ENCODE measurements at places on chromosomes 12 and 14. TPM values are rescaled to one million over a fixed set of nuclear protein-coding genes. Genes with fewer than 3 reads are reported as not detected.

DNA sequence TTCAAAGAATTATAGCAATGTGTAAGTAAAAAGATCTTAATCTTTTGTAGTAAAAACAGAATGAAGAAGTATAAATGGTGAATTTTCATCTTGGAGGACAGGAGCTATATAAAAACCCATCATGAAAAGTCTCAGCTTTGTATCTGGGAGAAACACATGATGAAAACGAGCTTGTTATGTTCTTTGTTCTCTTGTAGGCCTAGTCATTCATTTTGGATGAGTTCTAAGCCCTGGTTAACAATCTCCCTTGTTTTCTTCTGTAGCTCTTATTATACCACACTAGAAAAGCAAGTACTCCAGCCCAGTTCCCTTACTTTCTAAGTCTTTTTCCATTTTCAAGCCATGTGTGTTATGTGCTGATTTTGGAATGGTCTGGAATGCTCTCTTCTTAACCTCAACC, 463.5 kb upstream of the RGS6 start:
- DNase-seq, result no peak

DNA sequence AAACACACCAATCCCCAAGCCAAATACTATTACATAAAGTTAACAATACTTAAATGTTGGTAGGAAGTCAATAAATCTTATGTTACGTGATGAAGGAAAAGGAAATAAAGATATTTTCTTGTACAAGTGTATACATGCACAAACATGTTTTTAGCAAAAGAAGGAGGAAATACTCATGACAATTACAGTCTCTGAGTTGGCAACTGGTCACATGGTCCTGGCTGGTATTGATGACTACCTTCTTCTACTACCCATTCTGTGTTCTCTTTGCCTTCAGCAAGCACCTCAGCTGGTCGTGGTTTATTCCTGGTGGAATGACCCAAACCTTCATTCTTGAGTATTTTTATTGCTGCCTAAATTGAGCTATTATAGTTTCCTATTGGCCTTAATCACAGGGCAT, 84.8 kb downstream of the PLBD1 start:
- DNase-seq, result no peak

DNA sequence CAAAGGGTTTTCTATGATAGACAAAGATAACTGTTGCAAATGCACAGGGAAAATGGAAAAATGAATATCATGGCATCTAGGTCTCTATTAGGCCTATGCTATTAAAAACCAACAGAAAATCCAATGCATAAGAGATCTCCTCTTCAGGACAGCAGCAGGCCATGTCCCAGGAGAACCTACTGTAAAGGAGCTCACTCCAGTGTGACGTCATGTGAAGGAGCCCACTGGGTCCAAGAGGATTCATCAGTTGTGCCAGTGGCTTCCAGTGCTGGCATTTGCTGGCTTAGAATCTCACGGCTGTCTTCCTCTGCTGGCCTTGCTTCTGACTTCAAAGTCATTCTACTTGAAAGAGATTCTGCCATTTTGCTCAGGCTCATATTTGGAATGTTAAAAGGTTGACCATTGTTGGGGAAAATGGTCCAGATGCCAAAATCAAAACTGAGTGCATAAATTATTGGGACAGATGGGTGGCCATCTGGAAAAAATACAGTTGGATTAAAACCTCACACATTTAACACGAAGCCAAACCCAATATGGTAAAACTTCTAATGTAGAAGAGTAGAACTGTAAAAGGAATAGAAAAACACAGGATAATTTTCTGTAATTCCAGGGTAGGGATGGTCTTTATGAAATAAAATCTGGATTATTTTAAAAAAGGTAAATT, 75.4 kb upstream of the ARID2 start:
- DNase-seq, result no peak

GRCh38 chr14:35944847-35945246, 118.7 kb downstream of the BRMS1L start:
- no peak for DNase-seq

- DNase-seq, result no peak
Measured at GRCh38 chr12:112559784-112560183, 141.0 kb downstream of the PTPN11 start.

DNA sequence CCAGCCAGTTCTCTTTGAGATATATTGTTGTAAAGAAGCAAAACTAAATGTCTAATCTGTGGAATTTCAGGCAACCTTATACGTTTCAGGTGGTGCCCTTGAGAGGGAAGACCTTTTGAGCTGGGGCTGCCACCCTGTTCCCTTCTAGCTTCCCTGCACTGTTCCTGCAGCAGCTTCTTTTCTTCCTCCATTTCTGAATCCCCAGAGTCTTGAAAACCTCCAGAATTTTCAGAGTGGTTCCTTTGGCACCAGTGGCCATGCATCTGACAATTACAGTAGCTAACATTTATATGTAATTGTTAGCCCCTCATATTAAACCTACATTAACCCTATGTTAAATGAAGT, 271.3 kb downstream of the ZFP36L1 start:
- DNase-seq, result no peak

GRCh38 chr12:91920276-91920675, 225.4 kb downstream of the BTG1 start:
- DNase-seq, result no peak

DNA sequence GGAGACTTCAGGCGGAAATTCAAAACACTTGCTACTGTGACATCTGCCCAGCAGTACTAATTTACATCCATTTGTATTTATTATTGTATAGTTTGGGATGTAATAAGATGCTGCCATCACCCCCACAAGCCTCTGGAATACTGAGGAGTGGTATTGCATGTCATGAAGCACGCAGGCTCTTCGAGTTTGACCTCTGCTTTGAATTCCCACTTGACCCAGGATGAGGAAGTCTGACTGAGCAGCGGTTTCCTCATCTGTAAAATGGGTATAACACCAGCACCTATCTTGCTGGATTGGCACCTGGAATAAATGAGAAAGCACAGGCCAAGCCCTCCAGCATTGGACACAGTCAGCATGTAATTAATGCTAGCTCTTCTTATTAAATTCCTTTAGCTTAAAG, 116.0 kb upstream of the DIO3 start:
- no peak for DNase-seq

GRCh38 chr12:131454418-131455217, 256.3 kb upstream of the SFSWAP start:
- DNase-seq, result no peak

DNA sequence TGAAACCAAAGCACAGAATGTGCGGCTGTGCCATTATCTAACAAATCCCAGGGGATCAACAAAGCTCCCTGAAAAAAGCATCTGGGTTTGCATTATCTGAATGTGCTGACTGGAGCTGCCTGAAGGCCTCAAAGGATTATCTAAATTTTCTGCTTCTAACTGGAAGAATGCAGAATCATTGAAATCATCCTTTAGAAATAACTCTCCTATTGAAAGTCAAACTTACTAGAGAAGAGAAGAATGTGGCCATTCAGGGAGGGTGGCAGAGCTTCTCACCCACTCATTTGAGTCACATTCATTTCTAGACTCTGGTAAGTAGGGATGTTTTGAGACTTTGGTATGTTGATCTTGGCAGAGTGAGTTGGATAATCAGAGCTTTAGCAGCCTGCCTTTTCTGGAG, 220.6 kb upstream of the RGS6 start:
- DNase-seq, result no peak

DNA sequence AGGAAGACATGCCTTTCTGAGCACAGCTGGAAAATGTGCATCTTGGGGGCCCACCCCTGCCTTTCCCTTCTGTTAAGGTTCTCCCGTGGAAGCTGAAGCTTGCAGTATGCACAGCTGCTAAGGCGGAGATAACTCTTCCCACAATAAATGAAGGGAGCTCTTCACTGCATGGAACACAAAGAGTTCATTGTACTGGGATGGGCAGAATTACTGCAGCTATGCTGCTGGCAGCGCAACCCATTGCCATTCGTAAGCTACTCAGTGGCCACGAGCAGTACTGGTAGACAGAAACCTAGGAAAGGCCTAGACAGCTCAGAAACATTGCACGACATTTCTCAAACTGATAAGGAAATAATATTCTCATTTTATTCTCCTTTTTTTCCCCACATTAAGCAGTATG, 310.2 kb downstream of the MDGA2 start:
- DNase-seq, result no peak

- no peak for DNase-seq
Measured at GRCh38 chr12:60920841-60921495, 1325.1 kb downstream of the SLC16A7 start.

DNA sequence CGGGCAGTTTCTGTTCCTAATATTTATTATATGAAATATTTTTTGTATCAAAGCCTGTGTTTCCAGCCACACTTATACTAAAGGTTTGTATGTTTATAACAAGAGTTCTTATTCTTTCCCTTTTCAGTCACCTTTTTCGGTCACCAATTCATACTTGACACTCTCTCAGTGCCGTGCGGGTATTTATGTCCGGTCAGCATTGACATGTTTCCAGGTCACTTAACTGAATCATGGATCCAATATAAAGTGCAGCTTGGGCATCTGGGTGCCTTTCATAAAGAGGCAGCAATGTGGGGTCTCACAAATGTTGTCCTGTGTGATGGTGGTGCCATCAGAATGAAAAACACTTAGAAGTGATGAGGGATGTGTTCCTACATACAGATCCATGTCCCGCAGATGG, 141.3 kb downstream of the ERC1 start:
- no peak for DNase-seq

- DNase-seq, result peak; percentile 65
Measured at GRCh38 chr14:22848351-22849164, 12.2 kb downstream of the MMP14 start.

- DNase-seq, result no peak
Measured at GRCh38 chr12:56720731-56721151, 4.4 kb downstream of the NACA start.

DNA sequence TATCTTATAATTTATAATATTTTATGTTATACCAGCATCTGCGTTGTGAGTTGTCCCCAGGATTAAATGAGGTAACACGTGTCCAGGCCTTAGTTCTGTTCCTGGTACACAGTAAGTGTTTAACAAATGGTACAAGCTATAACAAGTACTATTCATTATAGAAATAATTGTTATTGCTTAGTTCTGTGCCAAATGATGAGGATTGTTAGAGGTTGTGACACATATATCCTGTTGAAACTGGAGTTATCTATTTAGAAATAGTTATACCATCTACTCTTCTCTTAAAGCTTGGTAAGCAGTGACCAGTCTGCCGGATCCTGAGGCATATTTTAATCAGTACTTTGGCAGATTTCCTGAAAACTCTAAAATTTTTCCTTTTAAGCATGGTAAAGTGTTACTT, 1066.5 kb downstream of the TMTC2 start:
- DNase-seq, result no peak

- no peak for DNase-seq
Measured at GRCh38 chr12:120051535-120051934, 62.5 kb downstream of the BICDL1 start.

DNA sequence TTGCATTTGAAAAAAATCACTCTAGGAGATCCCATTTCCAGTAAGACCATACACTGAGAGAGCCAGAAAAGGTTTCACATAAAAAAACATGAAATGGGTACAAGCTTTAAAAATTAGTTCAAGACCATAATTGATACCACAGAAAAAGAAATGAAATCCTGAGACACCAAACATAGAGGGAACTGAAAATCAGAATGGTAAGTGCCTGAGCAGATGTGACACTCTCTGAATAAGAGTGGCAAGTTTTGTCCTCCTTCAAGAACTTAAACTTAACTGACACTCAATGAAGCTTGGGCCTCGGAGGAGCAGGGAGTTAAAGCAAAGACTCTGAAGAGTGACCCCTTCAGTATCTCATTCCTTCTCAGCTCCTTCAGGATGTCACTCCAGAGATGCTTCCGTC, 23.2 kb upstream of the PTGDR start:
- DNase-seq, result no peak

DNA sequence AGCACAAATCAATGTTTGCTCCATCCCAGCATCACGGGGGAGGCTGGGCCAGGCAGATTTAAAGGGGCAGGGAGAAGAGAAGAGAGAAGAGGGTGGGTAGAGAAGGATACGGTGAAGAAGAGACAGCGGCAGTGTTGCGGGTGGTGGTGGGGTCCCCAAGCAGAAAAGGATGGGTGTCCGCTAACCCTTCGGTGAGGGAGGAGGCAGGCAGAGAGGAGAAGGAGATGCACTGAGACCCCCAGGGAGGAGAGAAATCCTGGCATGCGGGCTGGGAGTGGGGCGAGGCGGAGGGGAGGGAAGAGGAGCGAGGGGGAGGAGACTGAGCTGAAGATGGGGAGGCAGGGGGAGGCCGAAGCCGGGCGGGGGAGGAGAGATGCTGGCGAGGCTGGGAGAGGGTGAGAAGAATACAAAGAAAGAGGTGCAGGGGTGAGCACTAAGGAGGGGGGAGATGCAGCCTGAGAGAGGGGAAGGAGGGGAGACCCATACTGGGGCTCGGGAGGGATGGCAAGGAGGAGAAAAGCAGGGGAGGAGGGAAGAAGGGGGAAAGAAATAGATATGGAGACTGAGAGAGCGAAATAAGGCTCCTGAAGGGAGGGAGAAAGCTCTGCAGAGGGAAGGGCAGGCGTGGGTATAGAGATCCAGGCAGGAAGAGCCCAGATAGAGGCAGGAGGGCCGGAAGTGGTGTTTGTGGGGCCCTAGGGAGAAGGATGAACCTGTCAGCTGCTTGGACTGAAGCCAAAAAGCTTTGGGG, at the start of gene JPH4:
TSS of gene JPH4 (minus strand) at position 231 of the 751 bp plus-strand sequence. CDS start 1,337 bp downstream, outside the sequence.
- no peak for DNase-seq

GRCh38 chr14:104999361-104999760, 13.8 kb downstream of the CLBA1 start:
- DNase-seq, result no peak

DNA sequence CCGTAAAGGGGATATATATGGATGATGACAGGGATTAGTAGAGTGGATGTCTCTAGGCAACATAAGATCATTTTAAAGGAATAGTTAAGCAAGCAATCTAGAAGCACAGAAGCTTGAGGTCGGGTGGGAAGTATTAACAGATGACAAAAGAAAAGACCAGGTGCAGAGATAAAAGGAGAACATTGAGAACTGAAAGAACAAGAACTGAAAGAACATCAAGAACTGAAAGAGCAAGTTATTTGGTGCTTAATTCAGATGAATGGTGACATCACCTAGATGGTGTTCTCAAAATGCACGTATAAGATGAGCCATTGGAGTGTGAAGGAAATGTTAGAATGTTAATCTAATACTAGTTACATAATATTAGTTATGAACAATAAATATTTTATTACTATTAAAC, 224.0 kb upstream of the PDE3A start:
- no peak for DNase-seq

DNA sequence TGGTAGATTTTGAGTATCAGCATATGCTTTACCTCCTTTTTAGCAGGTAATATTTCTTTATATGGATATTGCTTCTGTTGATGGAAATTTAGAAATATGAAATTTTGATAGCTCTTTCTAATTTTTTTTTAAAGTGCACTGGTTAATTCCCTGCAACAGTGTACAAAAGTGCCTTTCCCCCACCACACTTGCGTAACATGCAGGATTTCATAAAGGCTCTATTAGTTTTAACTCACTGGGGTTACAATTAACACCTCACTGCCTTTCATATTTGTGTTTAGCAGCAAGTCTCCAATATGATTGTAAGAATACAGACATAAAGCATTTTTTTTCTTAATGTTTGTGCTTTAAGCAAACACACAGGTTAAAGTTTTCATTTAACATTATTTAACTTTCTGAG, 25.6 kb downstream of the MNAT1 start:
- no peak for DNase-seq

Gene TAS2R14
- 1.4 TPM for total RNA-seq

Gene C12orf60
- 0.43 TPM for total RNA-seq

Gene MANSC4
- total RNA-seq, result not detected

Gene NOVA1
- total RNA-seq, result 18.7 TPM

Gene RND1
- 14.6 TPM for total RNA-seq

Gene LIN52
- 9.5 TPM for total RNA-seq

Gene NTS
- 0.17 TPM for total RNA-seq

Gene SIX1
- total RNA-seq, result not detected

Gene SLC38A4
- 0.69 TPM for total RNA-seq

Gene OR6C2
- not detected for total RNA-seq

Gene CACNA1C
- total RNA-seq, result 19.3 TPM

Gene ANKRD33
- total RNA-seq, result not detected

Measured in mucosa of gallbladder (tissue), 1 donor.